ENCODE measurements at places on chromosomes 2 and 18.

DNA sequence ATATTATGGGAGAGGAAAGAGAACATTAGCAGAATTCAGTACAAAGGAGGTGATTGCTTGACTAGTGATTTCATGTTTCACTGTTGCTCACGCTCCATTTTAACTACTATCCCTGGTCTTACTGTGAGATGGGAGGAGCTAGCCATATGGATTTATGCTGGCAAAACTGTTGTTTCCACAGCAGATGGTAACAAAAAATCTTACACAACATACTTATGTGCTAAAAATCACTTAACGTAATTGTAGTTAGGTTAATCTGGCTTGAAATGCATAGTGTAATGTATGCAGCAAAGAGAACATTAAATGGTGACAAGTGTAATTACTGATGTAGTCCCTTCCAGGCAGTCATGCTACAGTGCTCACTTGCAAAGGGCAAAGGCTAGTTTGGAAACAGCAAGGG lies 155.6 kb upstream of the LYPD1 start:
- DNase-seq, result no peak

DNA sequence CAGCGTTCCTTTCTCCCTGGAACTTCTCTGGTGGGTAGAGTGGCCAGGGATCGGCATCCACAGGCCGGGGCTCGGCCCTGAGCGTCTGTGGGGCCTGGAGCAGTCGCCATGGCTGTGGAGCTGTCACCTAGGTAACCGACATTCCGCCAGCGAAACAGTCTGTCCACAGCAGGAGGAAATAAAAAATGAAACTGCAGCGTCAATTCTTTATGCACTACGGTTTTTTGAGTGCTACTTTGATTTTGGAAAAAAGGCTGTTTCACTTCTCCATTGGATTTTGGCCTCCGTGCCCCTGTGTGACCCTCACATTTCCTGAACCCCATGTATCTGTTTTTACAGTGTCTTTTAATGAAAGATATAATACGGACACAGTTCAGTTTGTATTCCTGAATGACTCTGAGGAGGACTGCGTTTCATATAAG lies 163.4 kb downstream of the LDLRAD4 start:
- peak; percentile 55 for DNase-seq

DNA sequence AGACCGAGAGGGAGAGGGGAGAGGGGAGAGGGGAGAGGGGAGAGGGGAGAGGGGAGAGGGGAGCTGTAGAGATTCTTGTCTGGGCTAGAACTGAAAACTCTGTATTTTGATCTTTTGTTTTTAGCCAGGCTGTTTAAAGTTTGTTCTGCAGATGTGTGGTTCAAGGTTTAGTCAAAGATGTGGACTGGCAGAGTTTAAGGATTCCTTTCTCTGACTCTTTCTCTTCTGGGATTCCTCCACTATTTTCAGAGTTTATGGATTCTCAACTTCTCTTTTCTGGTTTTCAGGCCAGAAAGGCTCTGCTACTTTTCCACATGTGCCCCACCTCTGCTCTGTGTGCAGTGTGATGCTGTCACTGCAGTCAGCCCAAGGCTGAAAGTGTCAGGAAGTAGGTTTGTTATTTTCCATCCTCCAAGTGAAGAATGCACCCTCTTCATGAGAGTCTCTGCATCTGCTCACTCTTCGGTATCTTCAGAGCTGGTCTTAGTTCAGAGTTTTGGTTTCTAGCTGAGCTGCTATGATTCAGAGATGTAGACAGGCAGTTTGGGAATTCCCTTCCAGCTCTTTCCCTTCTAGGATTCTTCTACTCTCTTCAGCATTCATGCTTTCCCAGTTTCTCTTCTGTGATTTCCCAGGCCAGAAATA lies 130.9 kb upstream of the SMAD7 start:
- DNase-seq, result no peak

GRCh38 chr18:68925268-68925667 lies 127.4 kb downstream of the CCDC102B start:
- no peak for DNase-seq

DNA sequence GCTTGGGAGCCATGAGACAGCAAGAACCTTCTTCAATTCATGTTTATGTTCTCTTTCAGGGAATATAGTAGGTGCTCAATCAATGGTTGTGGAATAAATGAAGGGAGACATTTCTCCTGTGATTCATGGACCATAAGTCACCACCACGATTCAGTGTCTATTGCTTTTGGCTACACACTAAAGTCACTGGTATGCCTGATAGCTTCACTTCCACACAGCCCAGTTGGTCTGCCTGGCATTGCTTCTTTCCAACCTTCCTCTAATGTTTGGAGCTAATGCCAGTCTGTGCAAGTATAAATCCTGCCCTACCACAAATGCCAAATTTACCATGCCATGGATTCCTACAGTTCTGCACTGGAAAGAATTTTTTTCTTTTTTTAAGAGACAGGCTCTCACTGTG lies 1.3 kb upstream of the CXCR1 start:
- DNase-seq, result no peak

- DNase-seq, result no peak
These were observed 643.0 kb upstream of the FAM98A start for GRCh38 chr2:34241905-34242762.

DNA sequence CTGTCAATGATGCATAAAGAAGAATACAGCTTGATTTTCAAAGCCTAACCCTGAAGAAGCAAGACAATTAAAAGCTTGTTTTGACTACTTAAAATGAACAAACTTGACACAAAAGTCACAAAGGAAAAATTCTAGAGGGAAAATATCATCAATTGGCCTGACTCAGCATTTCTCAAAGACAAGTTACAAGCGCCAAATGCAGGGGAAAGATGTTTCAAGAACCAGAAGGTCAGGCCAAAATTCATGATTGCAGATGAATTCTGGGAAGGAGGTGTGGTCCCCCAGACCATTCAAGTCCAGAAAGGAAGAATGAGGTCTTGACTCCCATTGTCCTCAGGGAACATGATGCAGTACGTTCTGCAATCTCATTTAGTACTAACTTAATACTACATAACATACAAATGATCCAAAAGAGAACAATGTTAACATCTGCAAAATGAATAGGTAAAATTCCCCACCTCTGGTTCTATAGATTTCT lies 64.5 kb downstream of the FAM210A start:
- no peak for DNase-seq

GRCh38 chr2:46798041-46798440 lies 117.6 kb downstream of the MCFD2 start:
- DNase-seq, result no peak

DNA sequence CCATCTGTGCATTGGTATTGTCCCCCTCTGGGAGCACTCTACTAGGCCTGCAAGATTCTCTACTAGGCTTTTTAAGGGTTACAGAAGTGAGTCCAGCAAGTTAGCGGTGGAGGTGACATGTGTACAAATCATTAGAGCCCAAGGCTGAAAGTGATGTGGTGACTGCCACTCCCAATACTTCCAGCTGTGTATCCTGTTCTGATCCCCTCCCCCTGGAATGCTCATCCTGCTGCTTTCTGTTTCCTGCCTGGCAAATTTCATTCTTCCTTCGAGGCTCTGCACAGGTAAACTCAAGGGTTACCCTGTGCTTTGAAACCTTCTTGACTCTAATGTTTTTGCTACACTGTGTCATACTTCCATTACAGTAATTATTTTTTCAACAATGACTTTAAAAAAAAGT lies 258.5 kb upstream of the REV1 start:
- no peak for DNase-seq

- no peak for DNase-seq
These were observed 4.5 kb downstream of the NDUFV2 start for GRCh38 chr18:9106800-9107584.

DNA sequence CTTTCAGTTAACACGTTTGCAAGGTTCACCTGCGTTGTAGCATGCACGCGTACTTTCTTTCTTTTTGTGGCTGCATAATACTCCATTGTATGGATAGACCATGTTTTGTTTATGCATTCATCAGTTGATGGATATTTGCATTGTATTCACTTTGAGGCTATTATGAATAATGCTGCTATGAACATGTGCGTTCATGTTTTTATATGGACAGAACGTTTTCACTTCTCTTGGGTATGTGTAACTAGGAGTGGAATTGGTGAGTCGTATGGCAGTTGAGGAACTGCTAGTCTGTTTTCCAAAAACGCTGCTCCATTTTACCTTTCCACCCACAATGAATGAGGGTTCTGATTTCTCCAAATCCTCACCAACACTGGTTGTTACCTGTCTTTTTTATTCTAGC lies 244.3 kb downstream of the GLI2 start:
- no peak for DNase-seq

GRCh38 chr2:234446404-234447076 lies 50.3 kb downstream of the ARL4C start:
- DNase-seq, result peak; percentile 61

DNA sequence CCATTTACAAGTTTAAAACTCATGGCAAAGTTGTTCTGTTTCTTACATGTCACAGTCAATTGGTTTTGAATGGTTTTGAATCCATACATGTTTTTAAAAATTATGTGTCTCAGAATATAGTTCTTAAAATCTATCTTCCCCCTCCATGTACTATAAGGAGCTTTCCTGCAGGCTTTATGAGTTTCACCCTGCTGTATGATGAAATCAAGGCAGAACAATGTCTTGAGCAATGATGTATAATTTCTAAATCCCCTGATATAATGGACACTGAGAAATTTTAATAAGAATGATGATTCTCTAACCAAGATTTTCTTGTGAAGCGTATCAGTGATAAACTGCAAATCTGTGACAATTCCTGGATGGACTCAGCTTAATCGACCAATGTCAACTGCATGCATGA lies 10.6 kb upstream of the ZNF516 start:
- no peak for DNase-seq

DNA sequence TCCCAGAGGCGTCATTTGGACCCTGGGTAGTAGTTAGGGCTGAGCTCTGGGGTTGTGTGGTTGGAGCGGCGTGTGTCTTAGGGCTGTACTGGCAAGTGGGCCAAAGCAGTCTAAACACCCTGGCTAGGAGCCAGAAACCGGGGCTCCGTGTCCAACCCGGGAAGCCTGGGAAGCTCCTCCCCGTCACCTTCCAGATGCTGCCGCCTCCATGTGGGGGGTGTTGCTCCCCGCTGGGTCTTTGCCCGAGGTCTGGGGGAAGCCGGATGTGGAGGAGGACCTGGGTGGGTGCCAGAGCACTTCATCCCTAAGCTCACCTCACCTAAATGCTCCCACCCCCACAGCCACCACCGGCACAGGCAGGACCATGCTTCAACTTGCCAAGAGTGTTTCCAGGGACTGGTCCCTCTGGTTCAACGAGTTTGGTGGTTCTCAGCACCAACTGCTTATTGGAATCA lies 25.4 kb downstream of the TET3 start:
- DNase-seq, result peak; percentile 70

Data from islet precursor cell (in vitro differentiated cells).